ENCODE measurements at places on chromosomes 4 and X. TPM values are rescaled to one million over a fixed set of nuclear protein-coding genes. Genes with fewer than 3 reads are reported as not detected.

- ATAC-seq: no peak
Measured at GRCh38 chr4:8088966-8089491, 69.6 kb downstream of the ABLIM2 start.

- ATAC-seq: no peak
Measured at GRCh38 chr4:7535094-7535493, 100.4 kb upstream of the PSAPL1 start.

GRCh38 chr4:123444290-123444731 is 47.7 kb downstream of the SPRY1 start:
- ATAC-seq: peak; percentile 77

GRCh38 chr4:119646347-119647071 is 17.9 kb upstream of the PDE5A start:
- ATAC-seq: no peak

- no peak for ATAC-seq
Measured at GRCh38 chr4:126752126-126752525, 880.6 kb upstream of the INTU start.

DNA sequence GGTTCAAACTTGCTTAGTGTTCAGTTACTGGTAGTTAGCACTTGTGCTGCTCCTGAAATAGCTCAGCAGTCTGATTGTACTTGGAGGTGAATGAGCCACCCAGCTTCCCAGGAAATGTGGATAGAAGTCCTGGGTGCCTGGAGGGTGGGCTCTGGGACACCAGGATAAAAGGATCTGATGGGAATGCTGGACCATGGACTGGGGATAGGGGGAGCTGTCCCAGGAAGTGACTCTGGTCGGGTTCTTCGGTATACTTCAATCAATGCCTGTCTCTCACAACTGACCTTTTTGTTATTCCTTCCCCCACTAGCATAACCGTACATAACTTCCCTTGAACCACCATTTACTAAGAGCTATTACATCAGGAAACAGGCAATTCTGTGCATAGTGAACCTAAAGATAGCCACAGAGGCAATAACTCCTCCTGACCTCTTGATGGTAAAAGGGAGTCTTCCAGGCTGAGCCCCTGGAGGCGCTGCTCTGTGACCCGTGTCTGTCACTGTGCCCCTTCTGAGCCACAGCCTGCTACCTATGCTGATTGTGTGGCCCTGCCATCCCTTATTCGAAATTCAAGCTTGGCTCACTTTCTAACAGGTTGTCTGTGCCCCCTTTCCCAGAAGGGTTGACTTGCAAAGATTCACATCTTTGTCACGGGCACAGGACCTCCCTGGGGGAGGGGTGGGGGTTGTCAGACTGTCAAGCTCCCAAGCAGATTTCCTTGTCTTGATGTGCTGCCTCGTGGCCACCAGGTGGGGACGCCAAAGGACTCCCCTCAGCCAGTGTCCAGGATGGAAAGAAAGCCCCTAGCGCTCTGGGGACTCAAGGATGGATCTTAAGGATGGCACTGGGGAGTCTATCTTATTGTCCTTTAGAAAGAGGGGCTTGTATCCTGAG is 24.5 kb upstream of the WDR1 start:
- ATAC-seq: peak; percentile 21

GRCh38 chr4:128153800-128154199 is 92.7 kb downstream of the LARP1B start:
- ATAC-seq: no peak

DNA sequence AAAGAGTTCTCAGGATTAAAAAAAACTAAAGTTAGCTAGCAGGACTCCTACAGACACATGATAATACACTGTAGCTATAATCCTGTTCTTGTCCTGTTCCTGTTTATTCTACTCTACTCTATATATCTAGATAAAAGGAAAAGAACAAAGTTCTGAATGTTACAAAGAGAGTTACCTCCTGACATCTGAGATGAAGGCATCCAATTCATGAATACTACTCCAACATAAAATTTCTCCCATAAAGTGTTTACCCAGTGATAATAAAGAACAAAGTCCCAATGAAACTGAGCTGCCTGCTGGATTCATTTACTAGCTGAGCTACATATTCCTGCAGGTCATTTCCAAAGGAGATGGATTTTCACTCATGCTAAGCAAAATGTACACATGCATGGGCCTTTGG is 27.1 kb downstream of the SEPSECS start:
- ATAC-seq: no peak

- no peak for ATAC-seq
Measured at GRCh38 chrX:92230628-92231027, 451.5 kb downstream of the PCDH11X start.

GRCh38 chr4:155607481-155607880 is 59.2 kb upstream of the GUCY1A1 start:
- no peak for ATAC-seq

GRCh38 chr4:182145334-182145905 is 97.8 kb upstream of the TENM3 start:
- ATAC-seq: no peak

DNA sequence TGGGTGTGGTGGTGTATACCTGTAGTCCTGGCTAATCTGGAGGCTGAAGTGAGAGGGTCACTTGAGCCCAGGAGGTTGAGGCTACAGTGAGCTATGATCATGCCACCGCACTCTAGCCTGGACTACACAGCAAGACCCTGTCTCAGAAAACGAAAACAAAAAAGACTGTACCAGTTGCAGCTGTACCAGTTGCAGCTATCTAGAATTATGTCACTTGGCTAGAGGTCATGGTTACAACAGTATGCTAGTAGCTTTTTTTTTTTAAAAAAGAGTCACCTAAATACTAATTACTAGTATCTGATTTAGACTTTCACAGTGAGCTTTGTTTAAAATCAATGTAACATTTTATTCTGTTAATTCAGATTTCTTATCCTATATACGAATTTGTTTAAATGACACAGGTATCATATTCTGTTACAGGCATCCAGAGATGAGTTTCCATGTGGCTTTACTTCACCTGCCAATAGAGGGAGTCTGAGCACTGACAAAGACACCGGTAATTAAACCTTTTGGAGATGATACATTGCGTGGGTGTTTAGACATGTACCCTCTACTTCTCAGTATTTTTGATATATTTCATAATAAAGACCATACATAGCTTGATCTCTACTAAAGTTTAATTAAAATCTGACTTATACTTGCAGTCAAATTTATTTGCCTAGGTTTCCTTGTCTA is 100.2 kb upstream of the IL13RA1 start:
- no peak for ATAC-seq

GRCh38 chr4:107213410-107213809 is 177.3 kb upstream of the DKK2 start:
- no peak for ATAC-seq

GRCh38 chr4:140812916-140813315 is 56.7 kb upstream of the TBC1D9 start:
- no peak for ATAC-seq

GRCh38 chr4:180674619-180675358 is 1568.4 kb upstream of the TENM3 start:
- ATAC-seq: peak; percentile 70

- ATAC-seq: no peak
Measured at GRCh38 chrX:117711782-117712181, 404.8 kb downstream of the KLHL13 start.

Gene KCNIP4
- total RNA-seq: 1.7 TPM

Gene C1GALT1C1
- 10.9 TPM for total RNA-seq

Gene IGSF1
- not detected for total RNA-seq

Gene PRAF2
- 15.1 TPM for total RNA-seq

Gene EREG
- not detected for total RNA-seq

Gene TMPRSS11A
- 0.49 TPM for total RNA-seq
